ENCODE measurements at places on chromosomes 13 and 19.

GRCh38 chr19:17757125-17757524, 5.8 kb downstream of the FCHO1 start:
- no peak for DNase-seq

DNA sequence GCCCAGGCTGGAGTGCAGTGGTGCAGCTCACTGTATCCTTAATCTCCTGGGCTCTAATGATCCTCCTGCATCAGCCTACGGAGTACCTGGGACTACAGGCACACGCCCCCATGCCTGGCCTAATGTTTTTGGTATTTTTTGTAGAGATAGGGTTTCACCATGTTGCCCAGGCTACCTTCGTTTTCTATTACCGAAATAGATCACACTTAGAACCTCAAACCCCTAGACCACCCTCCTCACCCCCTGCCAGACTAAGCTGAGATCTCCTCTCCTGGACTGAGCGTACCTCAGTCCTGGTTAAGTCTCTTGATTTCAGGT, 391 bp downstream of the KLF1 start:
- no peak for DNase-seq

- no peak for DNase-seq
Observed at GRCh38 chr13:25731536-25731935, 320.3 kb downstream of the SHISA2 start.

GRCh38 chr13:28607187-28607955, 51.6 kb upstream of the POMP start:
- no peak for DNase-seq

GRCh38 chr13:113413178-113413897, 40.0 kb downstream of the ADPRHL1 start:
- no peak for DNase-seq

- DNase-seq, result no peak
Observed at GRCh38 chr13:110280985-110281688, 25.8 kb downstream of the COL4A1 start.

DNA sequence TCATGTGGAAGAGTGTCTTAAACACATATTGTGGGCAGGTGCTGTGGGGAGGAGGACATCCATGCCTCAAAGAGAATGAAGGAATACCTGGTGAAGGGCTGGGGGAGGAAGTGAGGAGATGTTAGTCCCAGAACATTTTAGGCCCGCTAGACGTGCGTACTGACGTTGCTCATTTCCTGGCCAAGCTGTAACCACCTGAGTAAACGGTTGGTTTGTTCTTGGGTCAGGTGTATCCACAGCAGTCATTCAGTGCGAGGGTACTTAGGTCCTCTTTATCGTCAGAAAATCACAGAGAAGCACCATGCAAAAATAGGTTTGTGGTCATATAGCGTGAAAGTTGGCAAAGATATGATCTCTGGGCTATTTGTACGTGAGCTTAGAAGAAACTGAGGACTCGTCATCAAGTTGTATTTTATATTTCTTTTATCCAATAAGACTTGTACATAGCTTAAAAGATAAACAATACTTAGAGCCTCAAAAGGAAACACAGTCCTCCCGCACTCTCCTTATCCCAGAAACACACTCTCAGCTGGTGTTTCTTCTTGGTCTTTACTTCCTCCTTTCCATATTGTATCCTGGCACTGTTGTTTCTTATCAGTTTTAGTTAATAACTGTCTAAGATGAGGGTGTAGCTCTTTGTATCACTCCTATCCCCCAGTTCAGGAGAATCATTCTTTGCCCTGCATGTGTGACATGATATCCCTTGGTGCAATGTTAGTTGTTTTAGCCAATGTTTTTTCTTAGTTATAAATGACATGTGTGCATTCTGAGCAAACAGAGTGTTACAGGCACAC, 52.0 kb downstream of the ARHGEF7 start:
- DNase-seq, result no peak

DNA sequence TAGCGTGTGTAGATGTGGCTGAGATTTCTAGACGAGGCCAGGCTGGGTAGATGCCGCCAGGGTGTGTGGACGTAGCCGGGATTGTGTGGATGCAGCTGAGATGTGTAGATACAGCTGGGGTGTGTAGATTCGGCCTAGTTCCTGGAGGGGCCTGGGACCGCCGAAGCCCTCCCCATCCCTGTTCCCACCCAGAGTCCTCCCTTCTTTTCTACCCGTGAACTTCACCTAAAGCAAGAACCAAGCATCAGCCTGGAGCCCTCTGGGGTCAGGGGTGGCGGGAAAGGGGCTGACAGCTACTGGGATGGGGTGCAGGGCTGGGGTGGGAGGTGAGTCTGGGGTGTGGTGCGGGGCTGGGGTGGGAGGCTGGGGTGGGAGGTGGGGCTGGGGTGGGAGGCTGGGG, 768 bp downstream of the TMPRSS9 start:
- DNase-seq, result no peak

DNA sequence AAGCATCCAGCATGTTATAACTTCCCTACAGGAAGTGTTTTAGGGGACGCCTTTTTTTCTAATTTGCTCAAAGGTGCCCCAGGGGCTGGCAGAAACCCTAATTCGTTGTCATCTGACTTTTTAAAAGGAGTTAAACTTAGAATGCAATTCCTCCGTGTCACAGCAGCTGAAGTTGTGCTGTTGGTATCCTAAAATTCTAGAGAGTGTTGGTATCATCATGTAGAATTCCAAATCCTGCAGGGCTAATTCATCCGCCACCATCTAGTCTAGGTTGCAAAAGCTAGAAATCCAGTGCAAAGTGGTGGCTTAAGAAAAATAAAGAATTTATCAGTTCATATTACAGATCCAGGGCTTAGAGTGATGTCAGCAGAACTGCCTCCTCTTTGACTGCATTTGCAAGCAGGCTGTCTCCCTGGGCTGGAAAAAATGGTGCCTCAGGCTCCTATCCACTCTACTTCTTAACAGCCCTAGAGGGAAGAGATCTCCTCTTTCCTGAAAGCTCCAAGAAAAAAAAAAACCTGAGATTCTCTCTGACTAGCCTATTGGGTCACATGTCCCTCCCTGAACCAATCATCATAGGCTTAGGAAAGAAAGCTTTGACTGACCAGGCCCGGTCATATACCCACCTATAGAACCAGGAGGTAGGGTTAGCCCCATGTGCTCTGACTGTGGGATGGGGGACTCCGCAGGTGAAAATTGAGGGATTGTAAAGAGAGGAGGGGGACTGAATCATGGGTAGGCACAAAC, 73.0 kb downstream of the MAP4K1 start:
- no peak for DNase-seq

DNA sequence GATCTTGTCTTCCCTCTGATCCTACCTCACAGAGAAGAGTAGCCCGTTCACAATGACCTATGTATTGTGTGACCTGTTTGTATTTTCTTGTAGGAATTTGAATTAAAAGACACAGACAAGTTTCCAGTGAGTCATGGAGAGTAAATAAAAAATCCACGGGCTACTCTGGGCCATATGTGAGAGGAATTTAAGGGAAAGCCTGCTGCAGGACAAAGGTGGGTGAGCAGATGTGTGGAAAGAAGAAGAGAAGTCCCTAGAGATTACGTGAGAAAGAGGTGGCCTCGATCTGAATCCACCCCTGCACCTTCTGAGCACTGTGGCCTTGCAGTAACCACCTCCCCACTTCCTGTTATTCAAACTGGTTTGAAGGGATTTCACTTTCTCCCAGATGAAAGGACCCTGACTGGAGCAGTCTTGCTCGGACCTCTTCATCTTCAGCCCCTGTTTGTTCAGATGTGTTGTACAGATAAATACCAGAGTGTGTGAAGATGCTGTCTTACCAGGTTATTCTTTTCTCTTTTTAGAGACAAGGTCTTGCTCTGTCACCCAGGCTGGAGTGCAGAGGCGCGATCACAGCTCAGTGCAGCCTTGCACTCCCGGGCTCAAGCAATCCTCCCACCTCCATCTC, 205.4 kb downstream of the PDS5B start:
- DNase-seq, result no peak

Data from urinary bladder (tissue), 4 donors.